Inflammatory macrophage (primary cell): ENCODE measurements at places on chromosomes 13 and 19.

- DNase-seq = peak; percentile 23
These were observed 539 bp downstream of the PLD3 start for GRCh38 chr19:40348961-40349507.

DNA sequence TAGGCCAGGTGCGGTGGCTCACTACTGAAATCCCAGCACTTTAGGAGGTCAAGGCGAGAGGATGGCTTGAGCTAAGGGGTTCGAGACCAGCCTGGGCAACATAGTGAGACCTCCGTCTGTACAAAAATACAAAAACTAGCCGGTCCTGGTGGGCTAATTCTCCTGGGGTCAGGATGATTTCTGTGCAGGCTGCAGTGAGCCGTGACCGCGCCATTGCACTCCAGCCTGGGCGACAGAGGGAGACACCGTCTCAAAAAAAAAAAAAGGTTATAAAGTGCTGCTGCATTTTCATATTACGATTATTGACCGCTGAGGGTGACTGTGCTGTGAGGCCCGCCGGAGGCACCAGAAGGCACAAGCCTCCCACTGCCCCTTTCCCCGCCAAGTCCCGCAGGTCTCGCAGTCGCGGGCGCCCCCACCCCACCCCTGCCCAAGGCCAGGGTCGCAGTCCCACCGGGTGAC lies 477 bp upstream of the PLEKHF1 start:
- no peak for DNase-seq

DNA sequence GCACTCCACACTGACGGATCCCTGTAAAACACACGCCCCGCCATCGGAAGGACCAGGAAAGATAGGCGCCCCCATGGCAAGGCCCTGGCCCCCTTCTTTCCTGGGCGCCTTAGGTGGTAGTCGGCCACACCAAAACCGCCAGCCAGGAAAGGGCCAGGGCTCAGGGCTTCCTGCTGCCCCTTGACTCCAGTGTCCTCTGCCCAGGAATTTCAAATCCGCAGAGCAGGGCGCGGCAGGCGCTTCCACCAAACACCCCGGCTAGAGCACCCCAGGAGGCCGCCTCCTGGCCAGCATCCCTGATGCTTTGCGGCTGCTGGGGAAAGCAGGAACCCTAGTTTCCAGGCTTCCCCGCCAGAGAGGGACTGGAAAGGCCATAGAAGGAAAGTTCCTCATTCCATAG lies 57.5 kb downstream of the ZNF726 start:
- DNase-seq = no peak

- DNase-seq = peak; percentile 19
These were observed 1.1 kb upstream of the PHF11 start for GRCh38 chr13:49494645-49495044.

DNA sequence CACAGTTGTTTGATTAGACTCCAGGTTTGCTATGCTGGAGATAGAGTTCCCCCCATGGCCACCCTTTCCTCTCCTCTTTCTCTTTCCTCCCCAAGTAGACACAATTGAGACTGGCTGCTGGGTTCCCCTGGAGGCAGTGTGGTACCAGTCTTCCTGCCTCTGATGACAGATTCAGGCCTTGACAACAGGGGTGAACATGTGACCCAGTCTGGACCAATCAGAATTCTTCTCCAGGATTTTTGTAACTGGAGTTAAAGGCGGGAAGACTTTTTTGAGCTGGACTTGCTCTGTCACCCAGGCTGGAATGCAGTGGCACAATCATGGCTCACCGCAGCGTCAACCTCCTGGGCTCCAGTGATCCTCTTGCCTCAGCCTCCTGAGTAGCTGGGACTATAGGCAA lies 48.7 kb downstream of the CCNE1 start:
- peak; percentile 26 for DNase-seq

DNA sequence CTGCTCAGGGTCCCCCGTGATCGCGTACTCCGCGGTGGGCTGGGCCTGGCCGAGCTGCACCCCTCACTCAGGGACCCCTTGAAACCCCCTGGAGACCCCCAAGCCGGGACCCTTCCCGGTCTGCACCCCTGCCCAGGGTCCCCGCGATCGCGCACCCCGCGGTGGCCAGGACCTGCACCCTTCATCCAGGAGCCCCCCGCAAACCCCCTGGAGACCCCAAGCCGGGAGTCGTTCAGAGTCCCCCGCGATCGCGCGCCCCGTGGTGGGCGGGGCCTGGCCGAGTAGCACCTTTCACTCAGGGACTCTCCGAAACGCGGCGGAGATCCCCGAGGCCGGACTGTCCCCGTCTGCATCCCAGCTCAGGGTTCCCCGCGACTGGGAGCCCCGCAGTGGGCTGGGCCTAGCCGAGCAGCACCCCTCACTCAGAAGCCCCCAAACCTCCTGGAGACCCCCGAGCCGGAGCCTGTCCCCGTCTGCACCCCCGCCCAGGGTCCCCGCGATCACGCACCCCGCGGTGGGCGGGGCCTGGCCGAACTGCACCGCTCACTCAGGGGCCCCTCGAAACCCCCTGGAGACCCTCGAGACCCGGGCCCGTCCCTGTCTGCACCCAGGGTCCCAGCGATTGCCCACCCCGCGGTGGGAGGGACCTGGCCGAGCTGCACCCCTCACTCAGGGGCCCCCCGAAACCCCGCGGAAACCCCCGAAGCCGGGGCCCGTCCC lies 748 bp downstream of the LMNB2 start:
- DNase-seq = no peak

- no peak for DNase-seq
These were observed 8.6 kb downstream of the RDH8 start for GRCh38 chr19:10021863-10022262.

GRCh38 chr13:29924482-29925350 lies 74.3 kb upstream of the UBL3 start:
- DNase-seq = no peak

DNA sequence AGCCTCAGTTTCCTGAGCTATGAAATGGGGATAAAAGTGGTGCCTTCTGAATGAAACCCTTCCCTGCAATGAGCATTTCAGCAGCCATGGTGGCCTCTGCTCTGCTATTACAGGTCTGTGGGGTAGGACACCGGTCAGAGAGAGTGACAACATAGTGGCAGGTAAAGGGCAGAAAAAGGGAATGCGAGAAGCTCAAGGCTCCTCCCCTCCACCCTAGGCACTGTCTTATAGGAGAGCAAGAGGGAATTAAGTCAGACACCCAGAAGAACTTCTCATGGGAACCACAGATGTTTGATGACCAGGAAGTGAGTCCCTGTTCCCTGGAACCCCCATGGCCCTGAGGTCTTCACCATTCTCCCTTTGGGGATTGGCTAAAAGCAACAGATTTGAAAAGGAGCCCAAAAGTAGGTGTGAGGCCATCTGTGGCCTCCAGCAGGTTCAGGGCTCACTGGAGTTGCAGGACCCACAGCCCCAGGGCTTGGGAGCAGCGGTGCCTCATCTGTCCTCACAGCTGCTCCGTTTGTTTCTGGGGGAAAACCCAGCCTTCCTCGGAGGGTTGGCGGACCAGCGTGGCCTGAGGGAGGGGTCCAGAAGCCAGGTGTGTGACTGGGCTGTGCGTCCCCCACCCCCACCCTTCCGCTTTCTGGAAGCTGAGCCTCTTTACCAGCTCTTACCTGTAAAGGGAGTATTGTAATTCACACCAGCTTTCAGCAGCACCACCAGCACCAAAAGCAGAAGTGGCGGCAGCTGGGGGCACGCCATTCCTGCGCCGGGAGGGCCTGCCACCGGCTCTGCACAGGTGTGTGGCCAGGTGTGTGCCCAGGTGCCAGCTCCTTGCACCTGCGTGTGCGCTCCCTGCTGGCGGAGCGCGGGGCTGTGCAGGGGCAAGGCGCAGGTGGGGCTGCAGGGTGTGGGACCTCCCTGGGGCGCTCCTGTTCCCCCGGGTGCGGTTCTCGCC lies 19.4 kb downstream of the IQCN start:
- DNase-seq = no peak

DNA sequence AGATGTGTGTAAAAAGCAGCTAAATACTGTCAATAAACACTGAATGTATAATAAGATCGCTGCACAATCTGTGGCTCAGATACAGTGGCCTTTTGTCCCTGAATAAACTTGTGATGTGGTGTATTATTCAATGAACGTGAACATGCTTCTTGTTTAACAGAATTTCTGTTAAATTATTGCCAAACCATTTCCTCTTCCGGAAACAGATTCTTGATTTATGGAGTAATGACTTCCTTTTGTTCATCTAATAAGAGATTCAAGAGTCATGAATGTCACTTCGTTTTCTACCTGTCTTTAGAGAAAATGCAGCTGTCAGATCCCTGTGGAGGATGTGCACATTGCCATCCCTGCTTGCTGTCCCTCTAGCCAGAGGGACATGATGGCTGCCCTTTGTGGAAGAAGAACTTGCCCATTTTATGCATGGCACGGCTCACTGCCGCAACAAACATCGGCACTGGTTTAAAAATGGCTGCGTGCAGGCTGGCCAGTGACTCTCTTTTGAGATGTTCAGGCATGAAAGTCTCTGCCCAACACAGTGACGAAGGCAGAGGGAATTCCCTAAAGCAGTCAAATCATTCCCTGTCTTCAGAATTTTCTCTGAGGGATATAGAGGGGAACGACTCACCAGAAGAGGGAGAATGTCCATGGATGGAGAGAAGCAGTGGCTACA lies 3.1 kb upstream of the TNFSF13B start:
- peak; percentile 87 for DNase-seq

GRCh38 chr13:53672005-53672404 lies 643.4 kb downstream of the OLFM4 start:
- no peak for DNase-seq

- DNase-seq = peak; percentile 92
These were observed 513 bp downstream of the CIRBP start for GRCh38 chr19:1269478-1270212.

GRCh38 chr13:112179995-112180394 lies 113.0 kb downstream of the SOX1 start:
- no peak for DNase-seq

DNA sequence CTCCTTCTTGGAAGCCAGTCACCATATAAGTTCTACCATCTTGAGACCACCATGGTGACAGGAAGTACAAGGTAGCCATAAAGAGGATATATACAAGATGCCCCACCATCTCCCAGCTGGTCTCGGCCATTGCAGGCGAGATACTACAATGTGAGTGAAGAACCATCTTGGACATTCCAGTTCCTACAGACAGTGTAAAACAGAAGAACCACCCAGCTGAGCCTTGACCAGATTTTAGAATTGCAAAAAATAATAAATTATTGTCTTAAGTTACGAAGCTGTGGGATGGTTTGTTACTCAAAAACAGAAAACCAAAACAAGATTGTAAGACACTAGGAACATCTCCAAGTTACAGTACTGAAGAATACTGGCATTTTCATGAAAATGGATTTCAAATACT lies 43.6 kb downstream of the DOCK9 start:
- no peak for DNase-seq

DNA sequence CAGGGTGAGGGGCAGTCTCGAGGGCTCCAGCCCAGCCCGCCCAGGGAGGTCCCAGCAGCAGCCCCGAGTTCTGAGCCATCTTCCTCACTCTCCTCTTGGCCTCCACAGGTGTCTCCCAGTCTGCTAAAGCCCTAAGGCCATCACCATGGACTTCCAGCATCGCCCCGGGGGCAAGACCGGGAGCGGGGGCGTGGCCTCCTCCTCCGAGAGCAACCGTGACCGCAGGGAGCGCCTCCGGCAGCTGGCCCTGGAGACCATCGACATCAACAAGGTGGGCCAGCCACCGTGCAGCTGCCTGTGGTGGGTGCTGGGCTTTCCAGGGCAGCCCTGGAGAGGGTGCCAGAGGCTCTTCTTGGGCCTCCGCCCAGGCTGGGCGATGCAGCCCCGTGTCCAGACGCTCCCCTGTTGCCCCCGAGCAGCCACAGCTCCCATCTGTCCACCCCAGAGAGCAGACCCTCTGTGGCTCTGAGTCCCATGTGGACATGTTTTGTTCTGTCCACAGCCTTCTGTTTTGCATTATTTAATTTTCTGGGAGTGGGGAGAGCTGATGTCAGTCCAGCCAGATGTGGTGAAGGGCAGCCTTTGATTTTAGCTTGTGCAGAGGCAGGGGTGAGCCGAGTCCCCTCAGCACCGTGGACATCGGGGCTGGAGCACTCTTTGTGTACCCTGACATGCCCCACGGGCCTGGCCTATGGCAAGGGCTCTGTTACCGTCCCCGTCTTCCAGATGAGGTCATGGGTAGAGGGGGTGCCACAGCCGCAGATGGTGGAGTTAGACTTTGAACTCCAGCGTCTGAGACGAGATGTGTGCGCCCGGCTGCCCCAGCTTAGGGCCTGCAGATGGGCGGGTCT lies 5.6 kb upstream of the AMH start:
- no peak for DNase-seq

- no peak for DNase-seq
These were observed 8.3 kb upstream of the PNMA8B start for GRCh38 chr19:46503848-46504453.

GRCh38 chr19:12665671-12666264 lies 774 bp downstream of the MAN2B1 start:
- peak; percentile 60 for DNase-seq

- DNase-seq = no peak
These were observed 13.9 kb downstream of the RABAC1 start for GRCh38 chr19:41945135-41945766.

DNA sequence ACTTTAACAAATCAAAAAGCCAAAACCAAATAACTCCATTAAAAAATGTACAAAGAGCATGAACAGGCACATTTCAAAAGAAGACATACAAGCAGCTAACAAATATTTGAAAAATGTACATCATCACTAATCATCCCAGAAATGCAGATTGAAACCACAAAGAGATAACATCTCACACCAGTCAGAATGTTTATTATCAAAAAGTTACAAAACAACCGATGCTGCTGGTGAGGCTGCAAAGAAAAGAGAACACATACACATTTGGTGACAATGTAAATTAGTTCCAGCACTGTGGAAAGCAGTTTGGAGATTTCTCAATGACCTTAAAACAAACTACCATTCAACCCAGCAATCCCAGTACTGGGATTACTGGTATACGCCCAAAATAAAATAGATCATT lies 756.0 kb upstream of the PCDH20 start:
- DNase-seq = no peak

GRCh38 chr19:43464134-43464775 lies 1.2 kb downstream of the LYPD3 start:
- no peak for DNase-seq

DNA sequence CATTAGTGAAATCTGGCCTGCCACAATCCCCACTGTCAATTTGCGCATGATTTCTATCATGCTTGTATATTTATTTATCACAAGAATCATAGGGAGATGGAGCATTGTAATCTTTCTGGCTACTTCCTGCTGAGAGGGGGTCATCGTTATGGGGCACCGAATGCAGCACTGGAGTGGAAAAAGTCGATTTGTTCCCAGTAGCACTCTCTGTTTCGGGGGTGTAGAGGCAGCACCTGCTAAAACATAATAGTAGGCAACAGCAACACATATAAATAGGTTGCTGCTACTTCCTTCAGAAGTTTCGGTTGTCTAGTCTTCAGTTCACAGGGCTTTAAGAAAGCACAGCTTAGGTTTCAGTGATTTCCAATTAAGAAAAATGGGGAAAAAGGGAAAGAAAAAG lies 23.4 kb upstream of the CEACAM21 start:
- no peak for DNase-seq
